Stimulated activated CD4-positive, alpha-beta T cell treated with anti-CD3 and anti-CD28 coated beads, TNF-alpha, amount 100 ng/mL, for 1 hour (primary cell): ENCODE measurements at places on chromosomes 5 and 9.

GRCh38 chr5:170631466-170632195 is 127.8 kb downstream of the KCNIP1 start:
- DNase-seq = no peak

DNA sequence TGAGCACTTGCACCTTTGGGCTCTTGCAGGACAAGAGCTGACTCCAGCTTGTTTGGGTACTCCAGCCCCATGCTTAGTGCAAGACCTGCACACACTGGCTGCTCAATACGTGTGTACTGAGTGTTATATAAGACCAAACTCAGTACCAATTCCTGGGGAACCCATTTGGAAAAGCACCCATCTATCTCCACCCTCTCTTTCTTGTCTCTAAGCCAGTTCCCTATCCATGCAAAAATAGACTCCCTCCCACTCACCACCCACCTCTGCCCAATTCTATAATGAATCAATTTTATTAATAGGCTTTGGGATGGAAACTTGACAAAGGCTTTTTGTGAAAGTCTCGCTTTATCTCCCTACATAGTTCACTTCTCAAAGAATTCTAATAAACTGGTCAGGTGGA is 60.9 kb upstream of the CPLX2 start:
- DNase-seq = no peak

DNA sequence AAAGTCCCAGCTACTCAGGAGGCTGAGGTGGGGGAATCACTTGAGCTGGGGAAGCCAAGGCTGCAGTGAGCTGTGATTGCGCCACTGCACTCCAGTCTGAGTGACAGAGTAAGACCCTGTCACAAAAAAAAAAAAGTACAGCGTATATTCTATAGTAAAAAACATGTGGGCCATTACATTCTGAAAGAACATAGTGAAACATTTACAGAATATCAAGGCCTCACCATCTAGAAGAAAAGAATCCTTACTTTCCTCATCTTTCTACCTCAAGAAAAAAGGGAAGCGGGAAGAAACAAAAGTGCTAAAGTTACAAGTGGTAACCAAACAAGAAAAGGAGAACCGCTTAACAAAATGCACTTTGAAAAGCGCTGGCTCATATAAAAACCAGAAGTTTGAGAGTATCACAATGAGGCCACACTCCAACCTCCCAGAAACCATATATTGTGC is 5.7 kb upstream of the SYK start:
- DNase-seq = no peak

DNA sequence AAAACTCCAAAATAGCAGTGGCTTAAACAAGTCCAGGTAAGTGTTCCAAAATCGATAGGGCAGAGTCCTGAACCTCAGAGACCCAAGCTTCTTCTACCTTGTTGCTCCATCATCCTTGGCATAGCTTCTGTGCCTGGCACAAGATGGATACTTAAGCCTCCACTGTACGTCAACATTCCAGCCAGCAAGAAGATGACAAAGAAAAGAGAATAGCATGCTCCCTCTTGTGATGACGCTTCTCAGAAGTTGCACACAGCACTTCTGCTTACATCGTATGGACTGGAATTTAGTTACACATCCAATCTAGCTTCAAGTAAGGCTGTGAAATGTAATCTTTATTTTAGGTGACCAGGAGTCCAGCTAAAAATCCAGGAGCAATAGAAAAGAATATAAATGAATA is 227.4 kb downstream of the ESM1 start:
- DNase-seq = no peak

DNA sequence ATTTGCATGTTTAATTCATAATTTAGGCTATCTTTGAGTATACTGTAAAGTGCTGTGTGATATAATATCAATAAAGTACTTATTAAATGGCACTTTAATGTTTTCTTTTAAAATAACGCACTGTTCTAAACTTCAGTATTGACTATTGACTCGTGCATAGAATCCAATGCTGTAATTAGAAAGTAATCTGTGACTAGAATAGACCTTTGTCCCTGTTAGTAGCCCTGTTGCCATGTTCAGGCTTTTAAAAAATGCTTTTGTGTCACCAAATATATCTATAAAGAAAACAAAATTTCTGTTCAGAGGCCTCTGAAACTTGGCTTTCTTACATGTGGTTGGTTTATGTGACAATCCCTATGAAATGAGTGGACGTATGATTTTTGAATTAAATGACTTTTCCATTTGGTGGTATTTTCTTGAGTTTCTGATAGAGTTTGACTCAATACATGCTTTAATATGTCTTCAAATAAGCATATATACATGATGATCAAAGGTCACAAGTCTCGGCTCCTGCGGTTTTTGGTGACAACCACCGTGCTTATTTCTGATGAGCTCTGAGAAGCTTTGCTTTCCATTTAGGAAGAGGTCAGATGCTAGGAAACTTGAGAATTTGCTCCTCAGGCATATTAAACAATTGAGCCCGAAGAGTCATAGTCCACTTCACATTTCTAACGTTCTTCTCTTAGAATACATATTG is 174.7 kb downstream of the NR3C1 start:
- no peak for DNase-seq

DNA sequence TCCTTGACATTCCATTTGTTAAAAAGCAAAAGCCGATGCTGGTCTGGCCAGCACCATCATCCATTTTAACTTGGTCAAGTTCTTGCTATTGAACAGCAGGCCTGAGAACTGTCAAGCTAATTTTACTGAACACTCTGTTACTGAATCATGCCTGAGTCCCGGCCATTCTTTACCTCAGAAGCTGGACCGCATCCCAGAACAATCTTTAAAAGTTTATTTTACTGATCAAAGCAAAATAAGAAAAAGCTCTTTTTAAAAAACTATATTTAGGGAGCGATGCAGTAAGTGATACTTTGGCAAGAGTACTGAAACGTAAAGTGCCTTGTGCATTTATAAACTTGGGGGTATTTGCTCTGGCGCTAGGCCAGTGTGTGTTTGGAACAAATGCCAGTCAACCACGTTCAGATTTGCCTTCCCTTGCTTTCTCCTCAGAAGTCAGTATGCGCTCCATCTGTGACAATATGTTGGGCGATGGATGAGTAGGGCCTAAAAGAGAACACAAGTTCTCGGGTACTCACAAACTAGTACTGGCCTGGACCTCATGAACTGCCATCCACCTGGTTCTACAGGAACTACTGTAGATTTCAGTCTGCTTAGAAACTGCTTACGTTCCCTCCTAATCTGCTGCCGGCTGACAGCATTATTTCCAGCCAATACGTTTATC is 161.9 kb downstream of the MAPKAP1 start:
- DNase-seq = no peak

DNA sequence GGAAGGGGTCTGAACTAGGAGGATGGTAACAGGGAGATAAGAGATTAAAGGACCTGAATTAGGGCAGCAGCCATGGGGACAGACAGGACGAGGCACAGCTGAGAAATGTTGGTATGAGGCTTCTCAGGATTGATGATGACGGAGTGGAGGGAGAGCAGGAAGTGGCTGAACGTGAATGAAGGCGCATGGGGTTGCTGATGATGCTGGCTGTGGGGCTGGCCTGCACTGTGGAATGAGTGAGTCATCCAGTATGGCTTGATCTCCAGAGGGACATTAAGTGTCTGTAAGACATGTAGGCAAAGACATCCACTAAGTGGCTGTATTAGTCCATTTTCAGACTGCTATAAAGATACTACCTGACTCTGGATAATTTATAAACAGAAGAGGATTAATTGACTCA is 256.4 kb downstream of the ICE1 start:
- no peak for DNase-seq

GRCh38 chr5:135312255-135312935 is 86.6 kb downstream of the MACROH2A1 start:
- DNase-seq = no peak

DNA sequence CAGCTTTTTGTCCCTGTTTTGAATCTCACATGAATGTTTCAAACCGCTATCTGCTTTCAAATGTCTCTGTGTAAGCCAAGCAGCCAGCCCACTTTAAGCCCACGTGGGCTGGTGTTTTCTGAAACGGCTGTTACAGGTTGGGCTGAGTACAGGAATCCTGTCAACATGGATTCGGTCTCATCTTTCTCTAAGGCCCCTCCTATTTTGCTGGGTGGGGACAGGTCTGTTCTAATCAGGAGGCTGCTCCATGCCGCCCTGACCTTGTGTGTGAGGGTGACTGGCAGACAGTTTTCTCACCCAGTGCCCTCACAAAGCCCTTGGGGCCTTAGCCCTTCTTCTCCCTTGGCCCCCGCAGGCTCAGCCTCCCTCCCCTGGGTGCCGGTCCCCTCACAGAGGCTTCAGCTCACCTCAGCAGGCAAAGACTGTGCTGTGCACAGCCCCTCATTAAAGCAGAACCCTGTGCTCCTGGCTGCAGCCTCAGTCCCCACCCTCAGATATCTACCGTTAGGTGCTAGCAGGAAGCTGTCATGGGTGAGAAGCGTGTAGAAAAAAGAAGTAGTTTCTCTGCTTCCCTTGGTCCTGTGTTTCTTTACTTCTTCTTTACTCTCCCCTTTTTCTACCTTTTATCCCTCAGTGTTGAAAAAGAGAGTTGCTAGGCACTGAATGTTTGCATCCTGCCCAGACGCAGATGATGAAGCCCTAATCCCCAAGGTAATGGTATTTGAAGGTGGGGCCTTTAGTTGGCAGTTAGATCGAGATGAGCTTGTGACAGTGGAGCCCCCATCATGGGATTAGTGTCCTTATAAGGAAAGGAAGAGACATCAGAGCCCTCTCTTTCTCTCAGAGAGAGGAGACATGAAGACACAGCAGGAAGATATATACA is 205.7 kb downstream of the ADAMTS12 start:
- DNase-seq = no peak

- no peak for DNase-seq
Observed at GRCh38 chr5:9438596-9439354, 107.1 kb downstream of the SEMA5A start.

GRCh38 chr5:48192-48591 is 43.8 kb upstream of the PLEKHG4B start:
- no peak for DNase-seq

GRCh38 chr9:121340676-121341392 is 29.2 kb downstream of the STOM start:
- DNase-seq = no peak

- DNase-seq = no peak
Observed at GRCh38 chr9:123620239-123620638, 264.2 kb downstream of the CRB2 start.

- no peak for DNase-seq
Observed at GRCh38 chr9:120874226-120875194, 2.5 kb downstream of the PHF19 start.
